Osteocyte (in vitro differentiated cells): ENCODE measurements at places on chromosomes 13 and 19.

GRCh38 chr19:2483084-2483483 is 7.2 kb downstream of the GADD45B start:
- no peak for DNase-seq

- no peak for DNase-seq
These were observed 1145.1 kb downstream of the UQCRFS1 start for GRCh38 chr19:28067882-28068281.

DNA sequence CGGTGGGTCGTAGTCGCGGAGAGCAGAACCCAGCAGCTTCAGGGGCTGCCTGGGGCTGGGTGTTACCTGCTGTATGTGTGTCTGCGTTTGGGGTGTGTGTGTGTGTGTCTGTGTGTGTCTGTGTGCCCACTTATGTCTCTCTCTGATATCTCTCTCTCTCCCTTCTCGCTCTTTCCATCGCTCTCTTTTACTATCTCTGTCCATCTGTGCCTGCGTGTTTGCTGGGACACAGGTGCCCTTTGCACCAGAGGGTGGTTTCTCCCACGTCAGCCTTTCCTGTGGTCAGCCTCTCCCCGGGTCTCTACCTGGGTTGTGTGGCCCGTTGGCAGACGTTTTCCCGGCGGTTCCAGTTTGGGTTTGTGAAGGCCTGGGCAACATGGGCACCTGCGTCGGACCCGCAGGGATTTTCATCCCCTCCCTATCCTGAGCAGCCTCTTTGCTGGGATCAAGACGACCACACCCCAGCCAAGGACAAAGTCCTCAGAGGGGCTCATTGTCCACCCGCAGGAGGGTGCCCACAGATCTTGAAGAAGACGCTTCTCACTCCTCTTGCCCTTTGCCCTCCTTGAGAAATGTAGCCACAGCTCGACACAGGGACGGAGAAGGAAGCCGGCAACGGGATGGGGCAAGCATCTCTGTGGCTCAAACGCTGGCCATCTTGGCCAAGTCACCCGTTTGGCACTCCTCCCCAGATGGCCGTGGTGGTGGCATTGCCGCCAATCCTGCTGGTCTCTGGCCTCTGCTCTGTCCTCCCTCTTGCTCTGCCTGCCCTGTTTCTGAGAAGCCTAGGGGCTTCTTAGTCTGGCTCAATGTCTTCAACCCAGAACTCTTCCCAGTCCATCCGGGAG is 43.3 kb downstream of the ZNF146 start:
- peak; percentile 62 for DNase-seq

DNA sequence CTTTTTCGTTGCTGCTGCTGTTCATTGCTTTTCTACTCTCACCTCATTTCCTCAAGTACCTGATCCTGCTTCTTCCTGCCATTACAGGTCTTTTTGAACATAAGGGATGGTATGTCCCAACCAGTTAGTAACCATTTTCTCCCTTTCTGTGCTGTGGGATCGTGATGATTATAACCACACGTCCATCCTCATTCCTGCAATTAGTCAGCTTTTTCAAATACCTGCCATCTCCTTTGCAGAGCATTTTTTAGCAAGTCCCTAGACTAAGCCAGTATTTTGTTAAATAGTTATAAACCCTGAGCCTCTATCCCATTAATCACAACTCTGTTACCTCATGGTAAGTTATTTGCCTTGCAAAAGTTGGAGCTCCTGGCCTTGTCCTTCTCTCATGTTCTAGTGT is 109.2 kb downstream of the FNDC3A start:
- no peak for DNase-seq

DNA sequence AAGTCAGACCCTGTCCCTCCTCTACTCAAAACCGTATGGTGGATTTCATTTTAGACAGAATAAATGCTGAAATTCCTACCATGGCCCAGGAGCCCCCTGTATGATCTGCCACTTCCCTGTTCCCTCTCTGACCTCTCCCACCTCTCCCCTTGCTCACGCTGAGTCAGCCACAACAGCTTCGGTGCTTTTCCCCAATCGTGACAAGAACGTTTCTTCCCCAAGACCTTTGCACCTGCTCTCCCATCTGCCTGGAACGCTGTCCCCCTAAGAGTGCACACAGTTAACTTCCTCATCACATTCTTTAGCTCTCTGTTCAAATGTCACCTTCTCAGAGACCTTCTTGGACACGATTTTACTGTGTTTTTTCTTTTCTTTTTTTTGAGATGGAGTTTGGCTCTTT is 2.3 kb downstream of the VRK3 start:
- no peak for DNase-seq

- DNase-seq: no peak
These were observed 27.2 kb upstream of the FBL start for GRCh38 chr19:39873385-39873784.

- DNase-seq: no peak
These were observed 22.6 kb downstream of the CEBPA start for GRCh38 chr19:33279430-33280350.

GRCh38 chr19:23305555-23305954 is 55.4 kb upstream of the ZNF724 start:
- DNase-seq: no peak

DNA sequence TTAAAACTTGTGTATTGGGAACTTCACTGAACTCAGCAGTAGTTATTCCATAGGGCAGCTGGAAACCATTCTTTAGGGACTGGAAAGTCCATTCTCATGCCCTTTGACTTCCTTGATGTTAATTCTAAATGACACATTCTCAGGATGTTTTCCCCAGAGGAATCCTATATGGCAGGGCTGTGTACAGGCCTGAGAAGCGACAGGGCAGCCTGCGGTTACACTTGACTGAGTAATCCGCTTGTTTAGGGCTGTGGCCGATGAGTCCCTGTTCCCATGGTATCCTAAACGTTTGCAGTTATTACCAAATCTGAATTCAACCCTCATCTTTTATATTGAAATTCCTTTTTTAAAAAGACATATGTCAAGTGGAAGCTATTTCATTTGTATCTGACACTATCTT is 83.5 kb downstream of the COL4A2 start:
- DNase-seq: no peak

DNA sequence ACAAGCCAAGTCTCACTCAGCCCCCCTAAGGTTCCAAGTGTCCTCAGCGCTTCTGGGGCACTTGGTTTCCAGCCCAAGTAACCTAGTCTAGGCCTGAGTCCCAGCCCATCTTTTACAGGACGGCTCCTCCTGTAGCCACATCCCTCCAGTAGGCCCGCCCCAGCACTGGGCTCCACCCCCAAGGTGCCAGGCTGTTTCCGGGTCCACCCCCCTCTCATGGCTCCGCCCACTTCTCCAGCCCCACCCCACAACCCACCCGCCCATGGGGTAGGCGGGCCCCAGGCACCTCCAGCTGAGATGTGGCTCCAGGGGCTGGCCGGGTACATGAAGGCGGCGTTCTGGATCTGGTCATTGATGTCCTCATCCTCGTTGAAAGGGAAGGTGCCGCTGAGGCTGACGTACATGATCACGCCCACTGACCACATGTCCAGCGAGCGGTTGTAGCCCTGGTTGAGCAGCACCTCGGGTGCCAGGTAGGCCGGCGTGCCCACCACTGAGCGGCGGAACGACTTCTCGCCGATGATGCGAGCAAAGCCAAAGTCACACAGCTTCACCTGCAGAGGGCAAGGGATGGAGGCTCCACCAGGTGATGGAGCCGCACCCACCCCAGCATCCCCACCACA is 17.2 kb upstream of the DACT3 start:
- no peak for DNase-seq

GRCh38 chr13:43846496-43847158 is 32.9 kb downstream of the CCDC122 start:
- no peak for DNase-seq

GRCh38 chr13:30153545-30154426 is 153.6 kb downstream of the KATNAL1 start:
- no peak for DNase-seq

- DNase-seq: no peak
These were observed 1.8 kb upstream of the CTXN1 start for GRCh38 chr19:7927605-7928333.

GRCh38 chr13:80605011-80605410 is 264.1 kb upstream of the SPRY2 start:
- DNase-seq: no peak

DNA sequence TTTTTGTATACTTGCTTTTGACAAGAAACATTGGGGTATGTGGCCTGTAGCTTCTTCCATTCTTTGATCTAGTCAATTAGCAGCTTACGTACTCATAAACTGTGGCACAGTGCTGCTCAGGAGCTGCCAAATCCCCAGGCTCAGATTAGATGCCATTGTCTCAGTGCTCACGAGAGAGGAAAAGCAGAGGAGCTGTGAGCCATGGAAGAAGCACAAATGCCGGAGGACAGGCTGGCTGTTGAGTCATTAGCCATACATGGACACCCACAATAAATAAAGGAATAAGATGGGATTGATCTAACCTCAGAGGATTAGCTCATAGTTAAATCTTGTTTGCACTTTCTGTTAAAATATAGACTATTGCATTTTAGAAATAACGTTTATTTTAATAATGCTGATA is 121.7 kb downstream of the POSTN start:
- no peak for DNase-seq

DNA sequence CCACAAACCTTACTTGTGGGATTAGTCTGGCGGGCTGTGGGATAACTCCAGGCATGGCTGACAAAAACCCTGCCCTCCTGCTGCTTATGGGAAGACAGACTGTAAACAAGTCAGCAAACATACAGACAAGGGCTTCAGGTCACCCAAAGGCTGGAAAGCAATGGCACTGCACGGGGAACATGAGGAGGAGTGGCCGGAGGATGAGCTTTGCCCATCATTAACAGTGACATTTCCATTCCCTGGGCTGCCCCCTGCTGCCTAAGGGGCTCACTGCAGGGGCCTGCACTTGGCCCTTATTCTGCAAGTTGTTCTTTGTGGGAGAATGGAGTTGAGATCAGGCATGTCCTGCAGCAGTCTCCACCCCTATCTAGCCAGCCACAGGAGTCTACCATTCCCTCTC is 91.3 kb downstream of the UQCRFS1 start:
- no peak for DNase-seq

DNA sequence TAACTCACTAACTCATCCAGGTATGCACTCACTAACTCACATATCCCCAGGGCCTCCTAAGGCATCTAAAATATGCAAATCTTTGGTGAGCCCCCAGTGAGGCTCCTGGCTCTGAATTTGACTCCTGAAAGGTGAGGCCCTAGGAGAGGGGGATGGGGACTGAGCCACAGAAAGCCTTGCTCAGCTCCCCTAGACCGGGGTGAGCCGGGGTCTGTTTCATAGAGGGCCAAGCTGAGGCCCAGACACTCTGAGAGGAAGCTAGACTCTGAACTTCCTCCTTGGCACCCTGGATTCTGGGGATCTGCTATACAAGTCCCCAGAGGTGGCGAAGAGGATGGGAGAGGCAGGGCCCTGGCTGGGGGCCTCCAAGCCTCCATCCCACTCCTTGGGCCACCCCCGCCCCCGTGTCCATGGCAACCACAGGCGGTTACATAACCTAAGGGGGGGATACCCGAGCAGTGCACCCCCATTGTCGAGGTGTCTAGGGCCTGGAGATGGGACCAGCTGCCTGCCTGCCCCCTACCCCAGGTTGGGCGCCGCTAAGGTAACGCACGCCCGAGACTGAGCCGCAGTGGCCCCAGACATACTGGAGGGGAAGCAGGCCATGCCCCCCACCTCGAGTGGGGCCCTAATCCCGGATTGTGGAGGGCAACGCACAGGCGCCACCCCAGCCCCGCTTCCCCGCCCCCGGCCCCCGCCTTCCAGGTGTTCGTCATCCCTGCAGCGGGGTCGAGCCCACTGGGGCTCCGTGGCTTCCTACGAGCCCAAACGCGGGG is 646 bp downstream of the ABHD8 start:
- no peak for DNase-seq

DNA sequence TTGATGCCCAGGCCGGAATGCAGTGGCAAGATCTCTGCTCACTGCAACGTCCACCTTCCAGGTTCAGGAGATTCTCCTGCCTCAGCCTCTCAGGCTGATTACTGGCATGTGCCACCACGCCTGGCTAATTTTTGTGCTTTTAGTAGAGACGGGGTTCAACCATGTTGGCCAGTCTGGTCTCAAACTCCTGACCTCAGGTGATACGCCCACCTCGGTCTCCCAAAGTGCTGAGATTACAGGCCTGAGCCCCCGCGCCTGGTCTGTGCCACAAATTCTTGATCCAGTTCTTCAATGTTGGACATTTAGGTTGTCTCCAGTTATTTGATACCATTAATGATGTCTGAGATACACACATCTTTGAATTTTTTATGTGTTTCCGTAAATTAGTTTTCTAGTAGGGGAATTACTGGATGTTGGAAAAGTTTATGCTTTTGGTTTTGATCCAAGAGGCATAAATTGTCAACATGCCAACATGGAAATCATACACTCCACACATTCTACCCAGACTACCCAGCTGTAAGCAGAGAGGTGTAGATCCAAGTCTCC is 525 bp upstream of the COG3 start:
- DNase-seq: no peak

DNA sequence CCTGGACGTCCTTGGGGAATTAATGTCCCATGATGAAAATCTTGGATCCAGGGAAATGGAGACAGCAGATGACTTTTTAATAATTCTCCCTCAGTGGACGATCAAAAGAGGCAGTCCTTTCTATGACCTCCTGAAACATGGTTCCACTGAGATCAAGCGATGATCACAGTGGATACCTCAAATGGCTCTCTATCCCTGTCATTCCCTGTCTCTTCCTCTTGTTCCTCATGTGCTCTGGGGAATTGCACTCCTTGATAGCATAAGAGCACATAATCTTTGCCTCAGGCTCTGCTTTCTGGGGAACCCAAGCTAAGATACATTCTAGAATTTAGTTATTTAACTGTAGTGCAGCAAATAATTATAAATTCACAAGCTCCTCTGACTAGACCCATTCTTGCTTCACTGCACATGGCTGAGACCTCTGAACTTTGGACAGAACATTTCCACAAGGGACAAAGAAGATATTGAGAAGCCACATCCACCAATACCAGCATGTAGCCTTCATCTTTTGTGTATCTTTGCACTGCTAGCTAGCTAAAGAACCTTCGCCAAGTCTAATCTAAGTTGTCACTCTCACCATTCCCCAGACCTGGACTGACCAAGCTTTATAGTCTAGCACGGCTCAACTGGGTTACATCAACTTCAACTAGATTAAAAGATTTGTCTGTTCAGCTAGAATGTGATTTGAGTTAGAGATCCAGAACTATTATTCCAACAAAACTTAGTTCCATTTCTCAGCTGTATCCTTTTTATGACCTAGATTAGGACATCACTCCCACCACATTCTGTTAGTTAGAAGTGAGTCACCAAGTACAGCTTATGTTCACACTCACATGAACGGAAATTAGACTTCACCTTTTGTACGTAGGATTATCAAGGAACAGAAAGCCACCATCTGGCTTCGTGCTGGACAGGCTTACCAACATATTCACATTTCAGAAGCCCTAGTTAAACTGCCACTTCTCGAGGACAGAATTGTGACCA is 142.7 kb downstream of the SUCLA2 start:
- DNase-seq: peak; percentile 5

DNA sequence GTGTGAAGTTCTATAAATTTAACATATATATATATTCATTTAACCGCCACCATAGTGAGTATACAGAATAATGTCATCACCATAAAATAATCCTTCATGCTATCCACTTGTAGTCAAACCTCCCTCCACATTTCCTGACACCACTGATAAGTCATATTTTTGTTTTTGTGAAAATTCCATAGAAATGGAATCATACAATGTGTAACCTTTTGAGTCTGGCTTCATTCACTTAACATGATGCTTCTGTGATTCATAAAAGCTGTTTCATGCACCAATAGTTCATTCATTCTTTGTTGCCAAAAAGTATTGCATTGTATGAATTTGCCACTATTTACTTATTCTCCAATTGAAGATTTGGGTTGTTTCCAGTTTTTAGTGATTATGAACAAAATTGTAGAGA is 497.5 kb upstream of the PCDH20 start:
- DNase-seq: no peak
